ENCODE measurements at places on chromosomes 3 and 15. TPM values are rescaled to one million over a fixed set of nuclear protein-coding genes. Genes with fewer than 3 reads are reported as not detected.

Gene PRTG
- total RNA-seq = 1.1 TPM

GRCh38 chr3:113753376-113753985 lies 6.6 kb downstream of the ATP6V1A start:
- peaks cover 4% of the 10 kb centered on the region for H3K4me1 ChIP-seq
- no peak for DNase-seq
- H3K4me3 ChIP-seq = no peak overlapping the region
- H3K27ac ChIP-seq = no peak overlapping the region
- no peaks in the 10 kb centered on the region for H3K36me3 ChIP-seq
- H3K27me3 ChIP-seq = no peaks in the 10 kb centered on the region

DNA sequence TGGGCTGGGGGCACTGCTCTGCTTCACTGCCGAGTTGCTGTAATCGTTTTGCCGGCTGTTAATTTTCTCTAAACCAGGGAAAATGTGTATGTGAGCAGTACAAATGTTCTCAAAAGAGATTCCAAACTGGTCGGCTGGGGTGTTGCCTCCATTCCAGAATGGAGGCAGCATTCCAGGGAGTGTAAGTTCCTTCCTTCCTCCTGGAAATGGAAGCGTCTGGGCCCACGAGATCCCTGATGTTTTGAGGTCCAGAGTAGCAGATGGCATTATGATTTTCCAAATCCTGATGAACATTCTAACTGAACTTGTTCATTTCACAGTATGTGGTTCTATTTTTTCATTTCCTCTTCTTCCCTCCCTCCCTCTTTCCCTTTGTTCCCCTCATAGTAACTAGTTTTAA lies 64.4 kb upstream of the SKOR1 start:
- peaks cover 6% of the 10 kb centered on the region for H3K36me3 ChIP-seq
- H3K27me3 ChIP-seq = no peaks in the 10 kb centered on the region
- no peak for DNase-seq

DNA sequence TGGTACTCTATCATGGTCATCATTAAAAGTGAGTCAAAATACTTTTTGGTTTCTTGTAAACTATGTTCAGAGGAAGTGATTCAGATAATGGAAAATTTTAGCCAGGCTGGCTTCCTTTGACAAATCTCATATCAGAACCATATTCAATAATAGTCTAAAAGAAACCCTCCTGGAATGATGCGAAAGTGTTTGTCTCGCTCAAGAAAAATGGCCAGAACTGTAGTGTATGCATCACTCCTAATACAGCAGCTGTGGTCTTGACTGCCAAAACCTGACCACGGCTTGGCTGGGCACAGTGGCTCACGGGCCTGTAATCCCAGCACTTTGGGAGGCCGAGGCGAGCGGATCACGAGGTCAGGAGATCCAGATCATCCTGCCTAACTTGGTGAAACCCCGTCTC lies 35.6 kb upstream of the KCNMB2 start:
- H3K27me3 ChIP-seq = no peaks in the 10 kb centered on the region
- no peak overlapping the region for H3K27ac ChIP-seq
- no peak overlapping the region for H3K4me3 ChIP-seq
- H3K36me3 ChIP-seq = no peaks in the 10 kb centered on the region

Gene IMPG2
- 0.20 TPM for total RNA-seq

Gene SERP1
- total RNA-seq = 24.2 TPM

- no peak overlapping the region for H3K27ac ChIP-seq
- H3K4me1 ChIP-seq = no peaks in the 10 kb centered on the region
- H3K36me3 ChIP-seq = no peaks in the 10 kb centered on the region
- H3K27me3 ChIP-seq = no peaks in the 10 kb centered on the region
- no peak for DNase-seq
These were observed 44.8 kb upstream of the RPS17 start for GRCh38 chr15:82585072-82585471.

Gene DUOXA2
- not detected for total RNA-seq

DNA sequence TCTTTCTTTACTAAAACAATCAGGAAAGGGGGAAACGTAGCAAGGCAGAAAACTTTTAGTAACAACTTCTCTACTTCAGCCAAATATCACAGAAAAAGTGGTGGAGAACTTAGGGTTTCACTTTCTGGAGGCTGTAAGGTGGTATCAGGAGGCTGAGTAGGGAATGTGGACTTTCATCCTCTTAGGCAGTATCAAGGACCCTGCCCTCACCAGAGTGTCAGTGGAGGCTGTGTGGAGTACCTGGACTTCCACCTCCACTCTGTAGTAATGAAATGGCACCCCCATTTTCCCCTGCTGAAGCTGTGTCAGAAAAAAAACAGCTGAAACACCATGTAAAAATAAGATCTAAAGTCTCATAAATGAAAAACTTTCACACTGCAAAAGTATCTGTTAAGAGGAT lies 11.2 kb upstream of the HHLA2 start:
- no peaks in the 10 kb centered on the region for H3K27me3 ChIP-seq
- H3K4me3 ChIP-seq = no peak overlapping the region
- no peak overlapping the region for H3K27ac ChIP-seq
- no peaks in the 10 kb centered on the region for H3K4me1 ChIP-seq
- DNase-seq = no peak

GRCh38 chr15:37015035-37015434 lies 85.3 kb downstream of the MEIS2 start:
- H3K4me3 ChIP-seq = no peak overlapping the region
- peak; percentile 40 for DNase-seq
- no peaks in the 10 kb centered on the region for H3K27me3 ChIP-seq
- H3K36me3 ChIP-seq = no peaks in the 10 kb centered on the region
- peaks cover 10% of the 10 kb centered on the region for H3K4me1 ChIP-seq
- peak overlapping the region; percentile 87 for H3K27ac ChIP-seq

GRCh38 chr3:87052499-87053260 lies 61.7 kb upstream of the VGLL3 start:
- H3K4me1 ChIP-seq = no peaks in the 10 kb centered on the region
- H3K27ac ChIP-seq = no peak overlapping the region
- no peak overlapping the region for H3K4me3 ChIP-seq
- no peak for DNase-seq

Gene SLC26A6
- 9.9 TPM for total RNA-seq

DNA sequence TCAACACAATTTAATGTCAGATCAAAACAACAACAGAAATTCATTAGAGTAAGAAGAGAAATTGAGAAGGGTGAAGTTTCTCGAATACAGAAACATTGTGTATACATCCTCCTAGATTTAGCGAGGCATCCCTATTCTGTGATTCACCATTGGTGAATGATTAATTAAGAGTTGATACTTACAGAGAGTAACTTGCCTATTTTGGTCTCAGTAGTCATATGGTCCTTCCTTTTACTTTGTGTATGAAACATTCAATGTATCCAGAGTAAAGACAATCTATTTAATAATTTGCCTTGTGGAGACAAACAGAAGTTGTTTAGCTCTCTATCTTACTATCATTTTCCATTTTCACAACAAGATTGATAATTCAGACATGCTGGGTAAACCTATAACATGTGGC lies 432.0 kb downstream of the ZPLD1 start:
- H3K4me3 ChIP-seq = no peak overlapping the region
- H3K27ac ChIP-seq = no peak overlapping the region
- no peaks in the 10 kb centered on the region for H3K27me3 ChIP-seq
- H3K36me3 ChIP-seq = no peaks in the 10 kb centered on the region
- H3K4me1 ChIP-seq = no peaks in the 10 kb centered on the region

DNA sequence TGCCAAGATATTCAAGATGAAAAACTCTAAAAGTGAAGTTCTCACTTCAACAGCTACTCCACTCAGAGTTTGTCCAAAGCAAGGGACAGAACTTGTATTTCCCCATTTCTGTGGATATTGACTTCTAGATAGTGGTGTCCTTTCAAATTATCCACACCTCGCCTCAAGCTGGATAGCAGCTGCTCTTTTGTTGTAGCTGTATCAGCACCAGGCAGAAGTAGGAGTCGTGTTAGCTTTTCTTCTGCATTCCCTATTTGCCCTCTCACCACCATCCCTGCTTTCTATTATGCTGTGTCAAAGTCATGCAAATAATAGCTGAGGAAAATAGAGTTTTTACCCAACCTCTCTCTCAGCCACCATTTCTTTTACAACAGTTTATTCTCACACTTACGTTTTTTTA lies 303.8 kb downstream of the EPHA3 start:
- H3K27ac ChIP-seq = no peak overlapping the region
- H3K36me3 ChIP-seq = no peaks in the 10 kb centered on the region
- no peak for DNase-seq
- no peak overlapping the region for H3K4me3 ChIP-seq
- no peaks in the 10 kb centered on the region for H3K4me1 ChIP-seq
- no peaks in the 10 kb centered on the region for H3K27me3 ChIP-seq

DNA sequence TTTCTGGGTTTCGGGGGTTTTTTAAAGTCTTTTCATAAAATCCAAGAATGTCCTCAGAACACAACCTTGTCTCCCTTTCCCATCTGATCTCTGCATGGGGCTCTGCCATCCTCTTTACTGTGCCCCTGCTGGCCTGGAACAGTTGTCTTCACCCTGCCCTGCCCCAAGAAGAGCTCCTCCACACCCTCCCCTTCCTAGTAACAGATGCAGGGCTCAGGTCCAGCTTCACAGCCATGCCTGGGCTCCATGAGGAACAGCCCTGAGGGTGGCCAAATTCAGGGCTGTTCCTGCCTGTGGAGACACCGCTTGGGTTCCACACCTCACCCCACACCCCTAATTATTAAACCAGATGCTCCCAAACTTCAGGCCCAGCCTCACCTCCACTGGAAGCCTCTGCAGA lies 12.9 kb upstream of the ULK3 start:
- H3K4me1 ChIP-seq = peaks cover 43% of the 10 kb centered on the region
- H3K36me3 ChIP-seq = peaks cover 34% of the 10 kb centered on the region
- DNase-seq = no peak
- H3K27me3 ChIP-seq = no peaks in the 10 kb centered on the region
- no peak overlapping the region for H3K27ac ChIP-seq

DNA sequence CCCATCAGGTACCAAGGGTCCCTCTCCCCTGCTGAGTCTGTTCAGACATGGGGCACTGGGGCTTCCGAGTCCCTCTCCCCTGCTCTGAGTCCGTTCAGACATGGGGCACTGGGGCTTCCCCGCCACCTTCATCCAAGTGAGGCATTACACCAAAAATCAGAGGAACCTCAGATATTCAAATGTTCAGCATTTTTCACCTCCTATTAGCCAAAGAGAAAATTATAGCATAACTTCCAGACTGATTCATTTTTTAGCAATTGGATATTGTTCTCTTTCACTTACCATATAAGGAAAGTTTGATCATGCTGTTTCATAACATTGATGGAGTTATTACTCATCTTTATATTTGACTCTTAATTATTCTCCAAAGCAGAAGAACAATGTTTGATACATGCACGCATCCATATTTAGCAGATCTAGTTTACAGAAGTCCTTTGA lies 213.9 kb downstream of the MTHFS start:
- no peaks in the 10 kb centered on the region for H3K27me3 ChIP-seq
- H3K4me3 ChIP-seq = no peak overlapping the region
- no peak for DNase-seq
- no peaks in the 10 kb centered on the region for H3K36me3 ChIP-seq

DNA sequence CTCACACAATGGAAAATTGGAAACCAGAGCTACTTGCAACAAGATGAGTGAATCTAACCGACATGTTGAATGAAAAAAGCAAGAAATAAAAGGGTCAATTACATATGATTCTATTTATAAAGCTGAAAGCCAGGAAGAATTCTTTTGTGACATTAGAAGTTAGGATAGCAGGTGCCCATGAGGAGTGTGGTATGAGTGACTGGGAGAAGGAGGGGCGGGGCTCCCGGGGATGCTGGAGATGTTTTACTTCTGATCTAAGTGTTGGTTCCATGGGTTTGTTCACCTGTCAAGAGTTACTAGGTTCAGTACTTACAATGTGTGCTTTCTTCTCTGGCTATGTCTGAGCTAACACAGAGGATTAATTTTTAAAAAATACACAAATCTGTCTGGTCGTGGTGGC lies 60.8 kb downstream of the NSMCE3 start:
- no peaks in the 10 kb centered on the region for H3K4me1 ChIP-seq
- DNase-seq = no peak
- no peak overlapping the region for H3K4me3 ChIP-seq
- H3K27me3 ChIP-seq = no peaks in the 10 kb centered on the region
- H3K27ac ChIP-seq = no peak overlapping the region
- H3K36me3 ChIP-seq = no peaks in the 10 kb centered on the region

DNA sequence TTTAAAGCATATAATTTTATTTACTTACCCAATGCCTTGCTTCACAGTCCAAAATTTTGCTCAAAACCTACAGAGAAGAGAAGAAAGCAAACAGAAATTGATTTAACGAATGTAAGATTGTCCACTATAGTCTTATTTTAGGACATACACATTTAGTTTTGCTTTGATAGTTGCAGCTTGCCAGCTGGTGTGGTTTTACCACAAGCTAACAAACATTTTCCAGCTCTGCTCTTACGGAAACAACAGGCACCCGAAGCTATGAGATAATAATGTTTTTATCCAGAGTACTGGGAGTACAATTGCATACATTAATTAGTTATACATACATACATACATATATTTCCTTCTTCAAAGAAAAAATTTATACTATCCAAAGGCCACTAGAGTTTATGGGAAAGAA lies 10.4 kb downstream of the BCL6 start:
- H3K27me3 ChIP-seq = no peaks in the 10 kb centered on the region
- peak overlapping the region; percentile 94 for H3K27ac ChIP-seq
- peaks cover 38% of the 10 kb centered on the region for H3K4me1 ChIP-seq
- DNase-seq = no peak
- H3K4me3 ChIP-seq = no peak overlapping the region

- no peaks in the 10 kb centered on the region for H3K36me3 ChIP-seq
- no peak overlapping the region for H3K4me3 ChIP-seq
- H3K27ac ChIP-seq = no peak overlapping the region
- DNase-seq = no peak
These were observed 527.7 kb downstream of the GABRG3 start for GRCh38 chr15:27498700-27499099.

DNA sequence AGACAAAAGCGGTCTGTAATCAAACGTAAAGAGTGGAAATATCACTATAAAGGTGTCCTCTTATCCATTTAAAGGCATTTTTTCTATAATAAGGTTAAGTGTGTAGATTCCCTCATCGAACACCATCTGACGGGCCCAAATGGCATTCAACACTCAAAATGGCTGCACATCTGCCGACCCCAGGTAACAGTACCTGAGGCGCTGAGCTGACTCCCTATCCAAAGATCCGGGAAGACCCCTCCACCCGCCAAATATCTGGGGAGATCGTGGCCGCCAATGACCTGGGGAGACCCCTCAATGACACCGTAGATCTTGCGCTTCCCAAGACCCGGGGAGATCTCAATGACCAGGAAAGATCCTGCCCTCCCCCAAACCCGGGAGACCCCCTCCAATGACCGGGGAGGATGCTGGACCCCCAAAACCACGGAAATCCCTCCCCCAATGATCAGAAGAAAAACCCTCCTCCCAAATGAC lies 476 bp downstream of the IP6K2 start:
- peak overlapping the region; percentile 86 for H3K4me3 ChIP-seq
- H3K4me1 ChIP-seq = peaks cover 47% of the 10 kb centered on the region
- peak overlapping the region; percentile 88 for H3K27ac ChIP-seq
- no peaks in the 10 kb centered on the region for H3K27me3 ChIP-seq

Gene UQCRC1
- total RNA-seq = 580 TPM

DNA sequence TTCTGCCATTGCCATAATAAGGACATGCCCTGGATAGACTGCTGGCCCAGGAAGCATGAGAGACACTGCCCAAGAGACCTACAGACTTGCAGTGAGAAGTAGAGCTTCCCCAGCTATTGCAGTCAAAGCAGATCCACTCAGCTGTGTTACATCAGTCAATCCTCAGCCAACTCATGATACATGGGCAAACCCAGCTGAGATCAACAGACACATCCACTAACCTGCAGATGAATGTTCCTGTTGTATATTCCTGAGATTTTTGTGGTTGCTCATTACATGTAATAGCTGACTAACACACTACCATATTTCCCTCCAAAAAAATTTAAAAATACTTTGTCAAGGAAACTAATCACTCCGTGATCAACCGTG lies 68.6 kb downstream of the DCLK3 start:
- DNase-seq = no peak
- no peaks in the 10 kb centered on the region for H3K4me1 ChIP-seq
- no peak overlapping the region for H3K27ac ChIP-seq

All from heart left ventricle (tissue), 16 donors.